Stimulated activated CD4-positive, alpha-beta T cell treated with anti-CD3 and anti-CD28 coated beads, Interleukin-4, amount 100 ng/mL, for 1 hour (primary cell): ENCODE measurements at places on chromosomes 5 and 9.

DNA sequence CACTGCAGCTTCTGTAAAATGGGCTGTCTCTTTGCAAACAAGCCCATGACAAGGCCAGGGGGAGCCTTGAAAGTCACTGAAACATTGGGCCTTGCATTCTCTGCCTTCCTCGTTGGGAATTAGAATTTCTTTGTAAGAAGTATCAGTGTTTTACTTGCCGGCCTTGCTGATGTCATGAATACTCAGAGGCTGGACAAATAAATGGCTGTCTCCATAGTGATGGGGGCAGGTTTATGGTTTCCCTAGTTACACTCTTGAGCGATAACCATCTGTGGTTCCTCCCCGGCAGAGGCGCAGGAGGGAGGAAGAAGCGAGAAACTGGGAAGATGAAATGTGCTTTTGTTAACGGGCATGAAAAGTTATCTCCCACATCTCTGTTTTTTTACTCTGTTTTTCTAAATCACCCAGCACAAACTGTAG is 272.7 kb upstream of the PANK3 start:
- no peak for DNase-seq

DNA sequence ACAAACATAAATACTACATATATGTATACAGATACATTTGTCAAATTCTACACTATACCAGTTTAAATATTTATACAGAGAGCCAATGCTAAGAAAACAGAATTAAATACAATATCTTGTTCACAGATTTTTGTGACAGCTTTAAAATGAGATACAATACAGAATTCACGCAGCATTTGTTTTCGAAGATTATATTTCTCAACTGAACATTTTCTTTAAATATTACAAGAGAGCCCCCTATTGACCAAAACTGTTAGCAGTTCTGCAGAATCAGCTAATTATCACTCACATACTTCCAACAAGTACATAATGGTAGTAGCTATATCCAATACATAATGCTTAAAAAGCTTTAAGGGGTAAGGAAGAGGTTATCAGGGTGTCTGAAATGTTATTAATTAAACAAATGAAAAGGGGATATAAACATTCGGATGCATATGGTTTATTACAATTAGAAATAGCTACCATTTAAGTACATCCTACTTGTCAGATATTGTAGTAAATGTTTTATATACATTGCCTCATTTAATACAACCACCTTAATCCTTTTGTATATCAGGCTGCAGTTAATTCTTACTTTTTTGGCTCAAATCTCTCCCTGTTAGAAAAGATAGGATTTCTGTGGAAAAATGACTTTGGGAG is 31.7 kb downstream of the ZDHHC21 start:
- DNase-seq, result no peak

DNA sequence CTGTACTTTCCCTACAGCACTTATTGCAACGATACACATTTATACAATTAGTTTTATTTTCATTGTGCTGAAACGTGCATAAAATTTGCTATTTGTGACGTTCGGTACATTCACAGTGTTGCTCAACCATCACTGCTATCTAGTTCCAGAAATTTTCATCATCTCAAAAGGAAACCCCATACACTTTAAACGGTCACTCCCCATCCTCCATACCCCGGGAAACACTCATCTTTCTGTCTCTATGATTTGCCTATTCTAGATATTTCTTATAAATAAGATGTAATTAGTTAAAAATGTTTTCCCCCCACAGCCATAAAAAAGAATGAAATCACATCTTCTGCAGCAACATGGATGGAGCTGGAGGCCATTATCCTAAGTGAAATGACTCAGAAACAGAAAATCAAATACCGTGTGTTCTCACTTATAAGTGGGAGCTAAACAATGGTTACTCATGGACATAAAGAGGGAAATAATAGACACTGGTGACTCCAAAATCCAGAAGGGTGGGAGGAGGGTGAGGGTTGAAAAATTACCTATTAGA is 40.2 kb upstream of the TEX48 start:
- no peak for DNase-seq

DNA sequence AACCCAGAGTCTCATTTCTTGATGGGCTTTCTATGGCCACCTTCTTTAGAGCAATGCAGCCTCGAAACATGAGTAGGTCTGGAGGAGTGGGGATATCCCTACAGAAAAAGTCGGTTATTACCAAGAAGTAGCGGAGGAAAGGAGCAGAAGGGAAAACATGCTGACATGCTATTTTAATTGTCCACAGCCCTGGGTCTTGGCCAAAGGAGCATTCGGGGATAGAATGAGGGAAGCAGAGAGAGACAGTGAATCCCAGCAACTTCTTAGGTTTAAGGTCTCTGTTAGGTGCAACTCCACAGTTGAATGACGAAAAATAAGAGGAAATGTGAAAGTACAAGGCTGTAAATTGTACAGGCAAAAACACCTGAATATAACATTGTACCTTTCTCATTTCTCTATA is 506.7 kb upstream of the CDH18 start:
- no peak for DNase-seq

DNA sequence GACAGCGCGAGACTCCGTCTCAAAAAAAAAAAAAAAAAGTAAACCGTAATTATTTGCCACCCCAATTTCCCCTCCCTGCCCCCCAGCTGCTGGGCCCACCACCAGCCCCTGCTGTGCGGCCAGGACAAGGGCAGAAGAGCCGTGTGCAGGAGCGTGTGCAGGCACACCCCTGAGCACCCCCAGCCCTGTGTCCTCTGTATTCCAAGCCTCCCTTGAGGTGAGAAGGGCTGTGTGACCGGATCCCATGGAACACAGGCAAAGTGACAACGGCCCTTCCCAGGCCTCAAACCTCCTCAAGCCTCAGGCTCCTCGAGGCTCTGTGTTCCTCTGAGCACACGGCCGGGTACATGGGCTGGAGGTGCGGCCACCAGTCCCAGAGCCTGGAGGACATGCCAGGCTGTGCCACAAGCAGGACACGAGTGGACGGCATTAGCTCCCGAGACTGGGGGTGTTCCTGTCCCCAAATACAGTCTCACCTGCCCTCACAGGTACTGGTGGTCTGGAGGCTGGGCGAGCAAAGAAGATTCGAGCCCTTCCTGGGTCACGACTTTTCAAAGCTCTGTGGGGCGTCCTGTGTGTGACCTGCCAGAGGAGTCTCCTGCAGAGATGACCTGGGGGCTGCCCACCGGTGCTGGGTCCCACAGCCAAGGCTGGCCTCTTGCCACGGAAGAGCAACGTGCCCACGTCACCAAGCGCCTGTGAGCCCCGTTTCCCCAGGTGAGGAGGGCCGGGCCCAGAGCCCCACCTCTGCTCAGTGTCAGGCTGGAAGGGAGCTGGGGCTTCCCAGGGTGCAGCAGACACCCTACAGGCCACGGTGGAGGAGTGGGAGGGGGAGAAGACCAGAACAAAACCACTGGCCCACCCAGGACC is 47.1 kb upstream of the SIMC1 start:
- no peak for DNase-seq

GRCh38 chr9:94692601-94693000 is 33.9 kb upstream of the AOPEP start:
- no peak for DNase-seq

GRCh38 chr9:70962761-70963440 is 158.5 kb downstream of the TRPM3 start:
- DNase-seq, result no peak

DNA sequence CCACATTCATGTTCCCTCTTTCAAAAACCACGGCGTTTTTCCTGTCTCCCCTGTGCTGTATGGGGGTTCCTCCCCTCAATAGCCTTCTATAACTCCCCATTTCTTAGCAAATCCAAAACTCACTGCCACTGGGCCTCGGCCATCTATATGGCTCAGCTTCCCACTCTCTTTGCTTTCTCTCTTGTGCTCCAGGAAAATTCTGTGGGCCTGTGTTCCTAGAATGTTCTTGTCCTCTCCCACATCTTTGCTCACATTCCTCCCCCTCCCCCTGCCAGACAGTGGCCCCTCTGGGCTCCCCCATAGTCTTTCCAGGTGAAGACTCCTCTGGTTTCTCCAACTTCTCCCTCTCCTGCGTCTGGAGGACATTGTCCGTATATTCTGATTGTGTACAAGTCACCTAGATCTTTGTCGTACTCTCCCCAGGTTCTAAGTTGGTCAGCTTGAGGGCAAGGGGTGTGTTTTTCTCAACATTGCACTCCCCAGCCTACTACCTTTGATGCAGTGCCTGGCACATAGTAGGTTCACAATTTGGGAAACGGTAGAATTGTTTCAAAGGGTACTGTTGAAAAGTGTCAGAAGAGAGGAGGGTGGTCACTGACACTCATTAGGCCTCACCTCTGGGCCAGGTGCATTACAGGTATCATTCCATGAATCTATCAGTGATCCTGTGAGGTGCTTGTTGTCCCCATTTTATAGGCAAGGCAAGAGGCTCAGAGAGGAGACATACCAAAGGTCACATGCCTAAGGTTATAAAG is 3.7 kb upstream of the DUSP1 start:
- no peak for DNase-seq

GRCh38 chr9:68747043-68747533 is 42.0 kb downstream of the PIP5K1B start:
- no peak for DNase-seq
